Vagina (tissue), 2 donors: ENCODE measurements at places on chromosomes 6 and 20. TPM values are rescaled to one million over a fixed set of nuclear protein-coding genes. Genes with fewer than 3 reads are reported as not detected.

The TRERF1 gene
- total RNA-seq, result 20.6 TPM

The GSTA2 gene
- total RNA-seq, result not detected

The NKAPL gene
- total RNA-seq, result not detected

The SLC25A27 gene
- total RNA-seq, result 39.3 TPM

The THBD gene
- total RNA-seq, result 76.9 TPM

The C6orf132 gene
- 78.6 TPM for total RNA-seq

The CLVS2 gene
- 1.5 TPM for total RNA-seq

The IL22RA2 gene
- not detected for total RNA-seq

The CBFA2T2 gene
- 34.9 TPM for total RNA-seq

The C6orf15 gene
- not detected for total RNA-seq

The GCNT2 gene
- 17.2 TPM for total RNA-seq

The PTPRK gene
- 82.5 TPM for total RNA-seq

The ADGRF4 gene
- 10.1 TPM for total RNA-seq

GRCh38 chr20:8007490-8007889 lies 12.1 kb downstream of the TMX4 start:
- H3K27me3 ChIP-seq, result no peaks in the 10 kb centered on the region
- H3K4me1 ChIP-seq, result peaks cover 7% of the 10 kb centered on the region
- no peaks in the 10 kb centered on the region for H3K36me3 ChIP-seq

GRCh38 chr6:166440729-166441128 lies 58.0 kb upstream of the MPC1 start:
- peaks cover 4% of the 10 kb centered on the region for H3K4me1 ChIP-seq
- H3K4me3 ChIP-seq, result no peak overlapping the region
- no peak for DNase-seq
- H3K36me3 ChIP-seq, result no peaks in the 10 kb centered on the region

- no peaks in the 10 kb centered on the region for H3K27me3 ChIP-seq
- DNase-seq, result no peak
- H3K4me1 ChIP-seq, result peaks cover 12% of the 10 kb centered on the region
- no peaks in the 10 kb centered on the region for H3K36me3 ChIP-seq
- H3K4me3 ChIP-seq, result no peak overlapping the region
- H3K27ac ChIP-seq, result no peak overlapping the region
Measured at GRCh38 chr6:142857233-142857761, 87.7 kb downstream of the HIVEP2 start.

- H3K27ac ChIP-seq, result no peak overlapping the region
- H3K4me1 ChIP-seq, result peaks cover 5% of the 10 kb centered on the region
- H3K36me3 ChIP-seq, result no peaks in the 10 kb centered on the region
- DNase-seq, result no peak
- no peak overlapping the region for H3K4me3 ChIP-seq
- no peaks in the 10 kb centered on the region for H3K27me3 ChIP-seq
Measured at GRCh38 chr20:18692447-18692846, 104.6 kb downstream of the DTD1 start.

GRCh38 chr20:32327087-32327681 lies 30.9 kb upstream of the ASXL1 start:
- H3K36me3 ChIP-seq, result peaks cover 14% of the 10 kb centered on the region
- no peaks in the 10 kb centered on the region for H3K27me3 ChIP-seq
- no peak for DNase-seq
- no peak overlapping the region for H3K4me3 ChIP-seq
- no peaks in the 10 kb centered on the region for H3K4me1 ChIP-seq

DNA sequence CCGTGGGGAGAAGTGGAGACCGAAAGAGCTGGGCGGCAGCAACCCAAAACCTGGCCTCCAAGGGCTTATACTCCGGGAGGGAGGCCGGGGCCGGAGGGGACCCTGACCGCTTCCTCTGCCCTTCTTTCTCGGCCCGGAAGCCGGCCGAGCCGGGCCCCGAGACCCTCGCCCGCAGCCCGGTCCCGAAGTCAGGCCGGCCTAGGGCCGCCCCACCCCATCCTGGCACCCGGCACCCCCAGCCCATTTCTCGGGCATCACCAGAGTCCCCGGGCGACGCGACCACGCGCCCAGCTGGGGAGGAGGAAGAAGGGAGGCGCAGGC lies 572 bp upstream of the ZDHHC14 start:
- peak overlapping the region; percentile 75 for H3K4me3 ChIP-seq
- peak overlapping the region; percentile 91 for H3K27ac ChIP-seq
- H3K36me3 ChIP-seq, result no peaks in the 10 kb centered on the region
- DNase-seq, result no peak

DNA sequence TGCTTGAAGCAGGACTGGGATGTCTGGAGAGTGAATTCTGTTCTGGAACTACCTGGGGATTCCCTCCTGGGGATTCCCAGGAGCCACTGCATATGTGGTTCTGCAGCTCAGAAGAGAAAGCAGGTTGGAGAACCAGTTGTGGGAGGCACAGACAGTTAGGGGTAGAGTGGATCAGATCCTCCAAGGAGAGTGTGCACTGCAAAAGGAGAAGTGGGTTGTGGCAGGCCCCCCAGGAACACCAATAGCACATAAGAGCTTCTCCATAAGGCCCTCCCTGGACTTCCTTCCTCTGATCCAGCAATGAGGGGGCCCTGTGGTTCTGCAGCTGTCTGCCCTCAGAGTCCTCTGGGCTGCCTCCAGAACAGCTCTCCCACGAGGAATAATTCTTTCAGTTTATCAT lies 369.2 kb upstream of the CNR1 start:
- no peaks in the 10 kb centered on the region for H3K4me1 ChIP-seq
- DNase-seq, result no peak
- no peak overlapping the region for H3K27ac ChIP-seq
- H3K4me3 ChIP-seq, result no peak overlapping the region
- no peaks in the 10 kb centered on the region for H3K36me3 ChIP-seq

- no peaks in the 10 kb centered on the region for H3K36me3 ChIP-seq
- no peak overlapping the region for H3K27ac ChIP-seq
- DNase-seq, result no peak
- H3K27me3 ChIP-seq, result no peaks in the 10 kb centered on the region
- no peaks in the 10 kb centered on the region for H3K4me1 ChIP-seq
- no peak overlapping the region for H3K4me3 ChIP-seq
Measured at GRCh38 chr6:162032620-162033019, 694.9 kb downstream of the PRKN start.

DNA sequence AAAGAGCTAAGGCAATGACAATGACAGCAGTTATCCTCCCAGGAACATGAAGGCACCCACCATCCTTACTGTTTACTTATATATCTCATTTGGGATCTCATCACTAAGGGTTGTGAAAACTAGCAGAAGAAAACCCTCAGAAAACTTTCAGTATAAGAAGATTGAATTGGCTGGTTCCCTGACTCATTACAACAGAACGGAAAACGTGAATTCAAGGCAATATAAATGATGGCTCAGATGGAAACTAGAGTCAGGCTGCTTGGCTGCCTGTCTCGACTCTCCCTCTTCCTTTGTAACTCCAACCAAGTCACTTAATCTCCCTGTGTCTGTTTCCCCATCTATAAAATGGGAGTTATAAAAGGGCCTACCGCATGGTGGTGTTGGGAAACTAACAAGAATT lies 387.1 kb upstream of the JARID2 start:
- no peak overlapping the region for H3K4me3 ChIP-seq
- H3K27me3 ChIP-seq, result no peaks in the 10 kb centered on the region
- no peaks in the 10 kb centered on the region for H3K36me3 ChIP-seq

DNA sequence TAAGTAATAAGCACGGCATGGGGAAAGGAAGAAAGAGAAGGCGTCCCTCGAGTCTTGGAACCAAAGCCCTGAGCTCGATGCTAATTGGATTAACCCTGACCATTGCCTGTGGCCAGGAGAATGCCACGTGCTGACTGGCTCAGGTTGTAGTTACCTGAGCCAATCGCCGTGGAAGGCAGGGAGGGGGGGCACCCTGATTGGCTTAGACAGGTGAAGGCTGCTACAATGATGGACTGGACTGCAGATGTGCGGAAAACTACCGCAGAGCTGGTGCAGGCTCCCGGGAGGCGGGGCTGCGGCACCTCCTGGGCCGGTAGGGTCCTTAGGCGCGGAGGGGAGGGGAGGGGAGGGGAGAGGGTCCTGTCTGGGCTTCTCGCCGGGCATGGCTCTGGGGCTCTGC lies 121.3 kb downstream of the TFAP2C start:
- H3K36me3 ChIP-seq, result no peaks in the 10 kb centered on the region
- H3K4me1 ChIP-seq, result peaks cover 18% of the 10 kb centered on the region
- no peak for DNase-seq
- no peaks in the 10 kb centered on the region for H3K27me3 ChIP-seq
- no peak overlapping the region for H3K27ac ChIP-seq

DNA sequence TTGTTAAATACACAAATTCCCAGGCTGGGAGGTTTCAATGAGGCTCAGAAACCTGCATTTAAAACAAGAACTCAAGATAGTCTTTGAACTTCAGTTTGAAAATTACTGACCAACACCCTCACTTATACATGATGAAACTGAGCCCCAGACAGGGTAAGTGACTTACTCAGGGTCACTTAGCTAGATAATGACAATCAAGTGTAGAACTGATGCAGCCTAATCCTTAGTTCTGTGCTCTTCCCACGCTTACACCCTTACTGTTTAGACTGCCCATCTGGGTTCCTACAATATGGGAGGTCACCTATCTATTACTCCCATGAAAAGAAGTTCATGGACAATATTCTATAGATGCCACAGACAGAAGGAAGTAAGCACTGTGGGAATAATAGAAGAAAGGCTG lies 24.5 kb upstream of the FAM135A start:
- H3K27me3 ChIP-seq, result no peaks in the 10 kb centered on the region
- no peaks in the 10 kb centered on the region for H3K36me3 ChIP-seq
- no peak overlapping the region for H3K4me3 ChIP-seq
- no peak overlapping the region for H3K27ac ChIP-seq

DNA sequence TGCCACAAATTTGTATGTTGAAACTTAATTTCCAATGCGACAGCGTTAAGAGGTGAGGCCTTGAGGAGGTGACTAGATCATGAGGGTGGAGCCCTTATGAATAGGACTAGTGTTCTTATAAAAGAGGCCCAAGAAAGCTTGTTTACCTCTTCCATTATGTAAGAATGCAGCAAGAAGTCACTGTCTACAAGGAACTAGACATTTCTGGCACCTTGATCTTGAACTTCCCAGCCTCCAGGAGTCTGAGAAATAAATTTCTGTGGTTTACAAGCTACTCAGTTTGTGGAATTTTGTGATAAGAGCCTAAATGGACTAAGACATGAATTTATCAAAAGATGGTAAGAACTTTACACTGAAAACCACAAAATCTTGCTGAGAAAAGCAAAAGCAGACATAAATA lies 173.6 kb upstream of the SGK1 start:
- no peaks in the 10 kb centered on the region for H3K36me3 ChIP-seq
- peak overlapping the region; percentile 17 for H3K27ac ChIP-seq
- peaks cover under 1% of the 10 kb centered on the region for H3K4me1 ChIP-seq
- no peak overlapping the region for H3K4me3 ChIP-seq
- H3K27me3 ChIP-seq, result no peaks in the 10 kb centered on the region

DNA sequence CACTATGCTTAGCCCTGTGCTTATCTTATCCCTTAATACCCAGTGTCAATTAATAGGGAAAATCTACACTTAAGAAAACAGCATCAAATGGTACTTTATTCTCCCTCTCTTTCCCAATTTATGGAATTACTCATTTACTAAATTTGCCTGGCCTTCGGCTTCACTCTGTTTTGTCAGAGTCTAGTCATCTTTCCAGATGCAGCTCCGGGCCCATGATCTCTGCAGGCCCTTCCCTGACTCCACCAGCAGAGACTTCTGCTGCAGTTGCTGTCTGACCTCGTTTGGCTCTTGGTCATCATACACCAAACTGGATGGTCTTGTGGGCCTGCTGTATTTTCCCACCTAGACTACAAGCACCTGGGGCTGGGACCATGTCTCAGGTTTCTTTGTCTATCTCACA lies 27.4 kb downstream of the MRS2 start:
- H3K4me1 ChIP-seq, result no peaks in the 10 kb centered on the region
- no peak overlapping the region for H3K4me3 ChIP-seq
- H3K27ac ChIP-seq, result no peak overlapping the region
- H3K27me3 ChIP-seq, result no peaks in the 10 kb centered on the region

- H3K27ac ChIP-seq, result no peak overlapping the region
- no peaks in the 10 kb centered on the region for H3K36me3 ChIP-seq
- H3K4me1 ChIP-seq, result no peaks in the 10 kb centered on the region
Measured at GRCh38 chr6:40371621-40372020, 215.5 kb downstream of the LRFN2 start.

GRCh38 chr6:159101656-159102055 lies 56.9 kb upstream of the TAGAP start:
- H3K27ac ChIP-seq, result no peak overlapping the region
- no peaks in the 10 kb centered on the region for H3K27me3 ChIP-seq
- H3K4me3 ChIP-seq, result no peak overlapping the region
- no peaks in the 10 kb centered on the region for H3K36me3 ChIP-seq

DNA sequence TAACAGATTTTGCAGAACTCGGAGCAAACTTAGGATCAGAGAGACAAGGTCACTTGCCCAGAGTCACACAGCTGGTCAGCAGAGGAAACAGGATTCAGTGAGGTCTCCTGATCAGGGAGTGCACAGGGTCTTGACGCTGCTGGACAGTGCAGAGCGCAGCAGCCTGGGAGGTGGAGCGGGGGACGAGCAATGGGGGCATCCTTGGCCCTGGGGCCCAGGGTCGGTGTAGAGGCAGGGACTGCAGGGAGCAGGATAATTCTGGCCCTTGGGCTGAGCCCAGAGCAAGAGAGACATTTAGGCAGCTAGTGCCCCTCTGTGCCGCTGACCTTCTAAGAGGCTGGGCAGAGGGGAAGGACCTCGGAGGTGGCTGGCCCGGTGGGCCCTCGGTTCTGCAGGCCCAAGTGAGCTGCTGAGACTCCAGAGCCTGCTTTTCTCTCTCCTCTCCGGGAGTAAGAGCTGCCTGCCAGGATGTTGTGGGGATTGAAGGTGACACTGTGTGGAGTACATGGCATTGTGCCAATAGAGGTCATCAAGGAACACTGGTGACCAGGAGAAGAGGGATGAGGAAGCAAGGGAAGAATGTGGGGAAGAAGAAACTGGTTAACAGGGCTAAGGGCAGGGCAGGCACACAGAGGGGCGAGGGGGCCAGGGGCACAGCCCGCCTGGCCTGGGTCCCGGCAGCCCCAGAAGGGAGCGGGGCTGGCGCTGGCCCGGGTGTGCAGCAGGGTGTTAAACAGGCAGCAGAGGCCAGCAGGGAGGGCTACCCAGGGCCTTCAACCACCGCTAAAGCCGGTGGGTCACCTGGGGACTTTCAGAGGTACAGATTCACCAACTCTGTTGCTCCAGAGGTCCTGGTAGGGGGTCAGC lies 122.0 kb downstream of the AGPAT4 start:
- no peaks in the 10 kb centered on the region for H3K4me1 ChIP-seq
- H3K36me3 ChIP-seq, result no peaks in the 10 kb centered on the region
- H3K27ac ChIP-seq, result no peak overlapping the region
- DNase-seq, result no peak
- H3K4me3 ChIP-seq, result no peak overlapping the region

GRCh38 chr6:34589691-34590090 lies 33.6 kb upstream of the SPDEF start:
- no peak overlapping the region for H3K27ac ChIP-seq
- no peak overlapping the region for H3K4me3 ChIP-seq

GRCh38 chr6:87742106-87742505 lies 40.1 kb upstream of the AKIRIN2 start:
- no peaks in the 10 kb centered on the region for H3K36me3 ChIP-seq
- H3K27me3 ChIP-seq, result no peaks in the 10 kb centered on the region
- DNase-seq, result no peak
- H3K27ac ChIP-seq, result no peak overlapping the region
- H3K4me3 ChIP-seq, result no peak overlapping the region

GRCh38 chr20:54321352-54322087 lies 113.6 kb downstream of the PFDN4 start:
- H3K27ac ChIP-seq, result no peak overlapping the region
- H3K4me3 ChIP-seq, result no peak overlapping the region
- no peaks in the 10 kb centered on the region for H3K36me3 ChIP-seq

- H3K36me3 ChIP-seq, result no peaks in the 10 kb centered on the region
- no peak overlapping the region for H3K4me3 ChIP-seq
- no peaks in the 10 kb centered on the region for H3K4me1 ChIP-seq
- H3K27me3 ChIP-seq, result no peaks in the 10 kb centered on the region
- H3K27ac ChIP-seq, result no peak overlapping the region
- DNase-seq, result no peak
Measured at GRCh38 chr20:7855545-7855944, 84.7 kb downstream of the HAO1 start.
